Posterior vena cava (tissue), 2 donors: ENCODE measurements at places on chromosomes 16 and 17. TPM values are rescaled to one million over a fixed set of nuclear protein-coding genes. Genes with fewer than 3 reads are reported as not detected.

The MYO15B gene
- 76.5 TPM for total RNA-seq

GRCh38 chr17:43720311-43721060 lies 38.1 kb downstream of the SOST start:
- peak; percentile 96 for DNase-seq

GRCh38 chr16:2088759-2089358 lies 41.1 kb downstream of the TSC2 start:
- DNase-seq = no peak

- peak; percentile 85 for DNase-seq
These were observed 421 bp downstream of the STAT3 start for GRCh38 chr17:42387661-42388380.

The LDAF1 gene
- total RNA-seq = 39.8 TPM

The RAB11FIP4 gene
- total RNA-seq = 0.83 TPM

DNA sequence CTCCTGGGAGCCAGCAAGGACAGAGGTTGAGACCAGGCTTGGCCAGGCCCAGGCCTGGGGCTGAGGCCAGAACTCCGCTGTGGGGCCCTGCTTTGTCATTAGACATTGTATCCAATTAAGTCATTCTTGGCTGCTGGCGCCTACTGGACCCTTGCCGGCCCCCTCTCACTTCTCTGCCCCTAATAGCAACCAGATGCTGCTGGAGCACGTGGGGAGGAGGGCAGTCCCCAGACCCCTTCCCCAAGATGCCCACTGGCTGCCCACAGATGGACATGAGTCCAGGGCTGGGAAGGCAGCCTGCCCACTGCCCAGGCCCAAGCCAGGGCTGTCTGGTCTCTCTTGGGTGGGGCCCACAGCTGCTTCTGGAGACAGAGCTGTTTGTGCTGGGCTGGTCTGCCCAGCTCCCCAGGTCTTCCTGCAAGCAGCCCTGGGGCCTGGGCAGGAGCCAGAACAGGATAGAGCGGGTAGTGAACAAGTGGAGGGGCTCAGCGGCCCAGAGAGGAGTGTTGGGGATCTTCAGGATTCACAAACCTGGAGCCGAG lies 7.8 kb downstream of the PLXDC1 start:
- DNase-seq = peak; percentile 89
